Nephron progenitor cell (in vitro differentiated cells): ENCODE measurements at places on chromosomes 12 and 14.
A peak's percentile ranks its signal among the peaks of the same experiment; 100 is the strongest.

DNA sequence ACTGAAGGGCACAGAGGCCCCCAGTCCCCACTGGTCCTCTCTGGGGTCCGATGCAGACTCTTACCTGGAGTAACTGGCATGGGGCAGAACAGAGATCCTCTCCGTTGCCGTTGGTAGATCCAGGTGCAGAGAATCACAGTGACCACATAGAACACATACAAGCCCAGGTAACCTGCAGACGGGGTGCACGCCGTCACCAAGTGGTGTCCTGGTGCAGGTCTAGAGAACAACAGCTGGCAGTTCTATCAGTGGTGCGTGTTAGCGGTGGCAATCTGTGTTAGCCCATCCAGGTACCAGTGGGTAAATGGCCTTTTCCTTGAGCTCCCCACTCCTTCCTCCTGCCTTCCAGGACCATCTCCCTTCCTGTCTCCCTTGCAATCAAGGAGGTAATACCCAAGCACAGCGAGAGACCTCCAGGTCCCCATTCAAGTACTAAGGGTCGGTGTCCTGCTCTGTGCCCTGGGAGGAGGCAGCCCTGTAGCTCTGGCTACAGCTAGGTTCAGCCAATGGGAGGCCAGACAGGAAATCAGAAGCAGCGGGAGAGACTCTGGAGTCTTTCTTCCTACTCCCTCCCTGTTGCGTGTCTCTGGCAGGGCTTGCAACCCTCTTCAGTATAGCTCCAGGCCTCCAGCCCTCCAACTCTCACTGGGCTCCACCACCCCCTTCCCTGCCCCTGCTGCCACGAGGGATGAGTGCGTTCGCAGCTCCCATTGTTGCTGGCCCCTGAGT, 15.8 kb downstream of the SLC8B1 start:
- no peak for DNase-seq

DNA sequence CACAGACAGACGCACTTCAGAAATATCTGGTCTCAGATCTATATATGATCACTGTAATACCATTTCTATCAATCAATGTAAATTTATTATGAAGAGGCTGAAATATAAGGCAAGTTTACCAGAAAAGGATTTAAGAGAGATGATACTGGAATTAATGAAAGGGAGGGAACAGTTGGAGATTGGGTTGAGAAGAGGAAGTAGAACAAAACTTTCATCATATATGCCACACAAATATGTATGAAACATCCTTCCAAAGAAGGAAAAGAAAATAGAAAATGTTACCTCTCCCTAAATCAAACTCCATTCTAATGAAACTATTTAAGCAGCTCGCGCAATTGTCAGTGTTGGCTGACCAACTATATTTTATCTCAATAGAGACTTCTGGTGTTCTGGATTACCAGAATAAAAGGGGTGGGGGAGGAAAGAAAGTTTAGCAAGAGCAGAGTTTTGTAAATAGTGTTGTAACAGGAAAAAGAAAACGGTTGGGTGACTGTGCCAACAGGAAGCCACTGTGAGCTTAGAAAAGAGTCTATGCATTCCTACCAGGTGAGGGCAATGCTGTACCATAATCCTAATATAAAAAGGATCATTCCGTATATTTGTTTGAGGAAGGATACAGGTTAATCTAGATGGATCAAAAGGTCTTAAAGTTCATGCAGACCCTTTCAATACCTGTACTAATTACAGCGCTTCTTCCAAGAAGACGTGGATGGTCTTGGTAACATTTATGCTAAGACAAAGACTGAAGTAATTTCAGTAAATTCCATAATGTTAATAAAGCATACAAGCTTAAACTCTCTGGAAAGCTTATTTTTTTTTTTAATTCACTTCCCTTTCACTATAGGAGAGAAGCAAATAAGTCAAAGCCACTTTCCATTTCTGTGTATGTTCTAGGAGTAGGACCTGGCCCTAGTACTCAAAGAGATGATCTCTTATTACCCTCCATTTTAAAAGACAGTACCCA, 14.5 kb upstream of the LLPH start:
- DNase-seq, result no peak

DNA sequence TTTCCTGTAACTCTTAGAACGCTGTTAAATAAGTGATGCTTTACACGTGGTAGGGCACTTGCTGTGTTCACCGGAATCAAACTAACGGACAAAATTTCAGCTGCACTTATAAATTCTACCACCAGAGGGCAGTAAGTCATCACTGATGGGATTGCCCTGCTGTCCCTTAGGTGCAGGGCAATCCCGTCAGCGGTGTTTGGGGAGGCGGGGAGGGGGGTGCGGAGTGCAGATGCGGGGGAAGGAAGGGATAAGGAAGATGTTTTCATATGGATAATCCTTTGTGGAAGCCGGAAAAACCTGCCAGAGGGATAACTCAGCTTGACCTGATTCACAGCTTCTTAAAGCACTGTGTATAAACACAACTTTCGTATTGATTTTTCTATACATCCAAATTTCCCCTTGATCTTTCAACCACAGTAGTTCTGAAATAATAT, 21.7 kb upstream of the SLC10A1 start:
- DNase-seq, result peak; percentile 70

- no peak for DNase-seq
Observed at GRCh38 chr12:108657130-108657745, 23.5 kb upstream of the SELPLG start.

- no peak for DNase-seq
Observed at GRCh38 chr12:101455685-101456084, 19.5 kb upstream of the SPIC start.

DNA sequence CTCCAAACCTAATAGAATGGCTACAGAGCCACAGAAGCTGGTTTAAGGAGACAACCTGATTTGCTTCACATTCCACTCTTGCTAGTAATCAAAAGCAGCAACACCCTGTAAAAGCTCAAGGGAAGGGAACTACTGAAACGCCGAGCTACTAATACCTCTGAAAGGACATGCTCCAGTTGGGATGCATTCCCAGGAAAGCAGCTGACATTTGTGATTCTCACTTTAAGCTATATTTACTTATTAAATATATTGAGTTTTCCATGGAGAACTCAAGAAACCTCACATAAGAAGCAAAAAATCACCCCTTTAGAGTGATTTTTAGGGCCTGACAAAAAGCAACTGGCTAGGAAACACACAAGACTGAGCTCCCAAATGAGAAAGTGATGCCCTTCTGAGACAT, 1073.0 kb upstream of the FLRT2 start:
- no peak for DNase-seq

DNA sequence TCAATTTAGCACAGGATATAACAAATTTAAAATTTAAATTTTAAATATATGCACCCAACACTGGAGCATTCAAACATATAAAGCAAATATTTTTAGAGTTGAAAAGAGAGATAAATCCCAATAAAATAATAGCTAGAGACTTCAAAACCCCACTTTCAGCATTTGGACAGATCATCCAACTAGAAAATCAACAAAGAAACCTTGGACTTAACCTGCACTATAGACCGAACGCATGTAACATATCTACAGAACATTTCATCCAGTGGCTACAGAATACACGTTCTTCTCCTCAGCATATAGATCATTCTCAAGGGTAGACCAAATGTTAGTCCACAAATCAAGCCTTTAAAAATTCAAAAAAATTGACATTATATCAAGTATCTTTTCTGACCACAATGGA, 64.0 kb downstream of the SPTSSA start:
- DNase-seq, result no peak

GRCh38 chr12:106123551-106124081, 15.1 kb downstream of the NUAK1 start:
- DNase-seq, result no peak

DNA sequence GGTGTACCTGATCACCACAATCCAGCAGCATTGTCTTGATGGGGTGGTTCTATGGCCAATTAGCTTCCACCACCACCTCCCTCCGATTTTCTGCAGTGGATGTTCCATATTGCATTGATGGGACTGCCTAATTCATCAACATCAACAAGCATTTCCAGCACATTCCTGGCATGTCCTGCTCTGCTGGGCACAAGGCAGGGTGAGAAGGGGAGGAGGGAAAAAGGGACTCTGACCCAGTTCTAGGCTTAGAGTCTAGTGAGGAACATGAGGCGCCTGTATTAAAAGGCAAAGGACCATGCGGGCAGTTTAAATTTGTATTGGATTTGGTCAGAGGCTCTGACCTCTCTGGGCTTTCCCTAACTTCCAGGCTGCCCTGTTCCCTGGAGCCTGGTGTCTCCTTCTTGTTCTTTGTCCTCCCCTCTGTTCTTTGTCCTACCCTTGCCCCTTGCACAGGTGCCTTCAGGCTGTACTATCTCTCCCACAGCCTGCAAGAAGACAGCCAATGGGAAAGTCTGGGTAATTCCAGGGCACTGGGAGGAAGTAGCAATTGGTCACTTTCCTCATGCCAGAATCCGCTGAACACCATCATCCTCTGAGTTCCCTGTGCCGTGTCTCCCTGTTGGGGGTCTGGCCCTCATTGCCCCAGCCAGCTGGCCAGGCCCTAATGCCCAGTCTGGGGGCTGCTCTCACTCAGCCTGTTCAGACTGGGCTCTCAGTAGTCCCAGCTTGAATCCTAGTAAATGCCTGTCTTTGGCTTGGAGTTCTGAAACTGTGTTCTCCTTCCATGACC, 43.3 kb downstream of the TSPAN11 start:
- DNase-seq, result no peak

DNA sequence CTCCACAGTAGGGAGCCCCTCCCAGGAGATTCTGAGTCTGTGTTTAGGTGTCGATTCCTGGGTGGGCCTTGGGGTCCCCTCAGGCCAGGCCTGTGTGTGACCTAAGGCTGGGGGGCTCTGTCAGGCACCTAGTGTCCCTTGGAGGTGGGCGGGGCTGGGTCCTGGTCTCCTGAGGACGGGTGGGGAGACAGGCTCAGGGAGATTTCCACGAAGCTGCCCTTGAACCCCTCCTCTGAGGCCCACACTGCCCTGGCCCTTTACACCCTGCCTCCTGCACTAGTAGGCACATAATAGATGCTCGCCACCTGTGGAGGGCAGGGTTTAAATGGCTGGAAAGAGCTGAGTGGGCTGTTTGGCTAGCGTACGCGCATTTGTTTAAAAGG, 32.9 kb downstream of the MEG3 start:
- no peak for DNase-seq

- no peak for DNase-seq
Observed at GRCh38 chr14:82897469-82898308, 1364.0 kb upstream of the SEL1L start.

GRCh38 chr12:105955976-105956375, 182.8 kb downstream of the NUAK1 start:
- no peak for DNase-seq

GRCh38 chr14:105161964-105162668, 6.5 kb downstream of the JAG2 start:
- DNase-seq, result no peak

DNA sequence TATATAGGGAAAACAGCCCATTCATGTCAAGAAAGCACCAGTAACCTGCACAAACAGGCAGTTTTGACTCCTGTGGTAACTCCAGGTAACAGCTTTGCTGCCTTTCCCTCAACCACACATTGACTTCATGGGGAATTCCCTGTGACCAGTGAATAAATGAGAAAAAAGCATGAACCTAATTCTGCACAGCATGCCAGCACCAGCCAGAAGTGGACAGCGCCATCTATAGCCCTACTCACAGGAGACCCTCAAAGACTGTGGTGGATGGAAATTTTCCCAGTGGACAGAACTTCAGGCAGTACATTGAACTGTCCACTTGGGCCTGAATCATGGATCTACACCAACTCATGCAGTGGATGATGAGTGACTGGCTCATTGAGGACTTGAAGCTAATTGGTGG, 152.1 kb downstream of the SLC8A3 start:
- peak; percentile 39 for DNase-seq

GRCh38 chr12:125021096-125021495, 27.7 kb downstream of the BRI3BP start:
- no peak for DNase-seq

DNA sequence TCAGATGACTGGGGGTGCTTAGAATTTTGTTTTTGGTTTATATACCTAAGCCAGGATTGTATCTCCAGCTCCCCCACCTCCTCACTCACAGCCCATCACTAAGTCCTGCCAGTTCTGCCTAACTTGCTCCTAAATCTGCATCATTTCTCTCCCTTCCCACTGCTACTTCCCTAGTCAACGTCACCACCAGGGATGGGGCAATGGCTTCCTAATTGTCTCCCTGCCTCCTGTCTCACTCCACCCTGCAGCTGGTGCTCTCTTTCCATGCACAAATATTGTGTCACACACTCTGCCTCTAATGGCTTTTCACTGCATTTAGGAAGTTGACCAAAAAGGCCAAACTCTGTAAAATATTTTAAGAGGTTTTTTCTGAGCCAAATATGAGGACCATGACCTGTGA, 11.5 kb downstream of the OAS2 start:
- no peak for DNase-seq

DNA sequence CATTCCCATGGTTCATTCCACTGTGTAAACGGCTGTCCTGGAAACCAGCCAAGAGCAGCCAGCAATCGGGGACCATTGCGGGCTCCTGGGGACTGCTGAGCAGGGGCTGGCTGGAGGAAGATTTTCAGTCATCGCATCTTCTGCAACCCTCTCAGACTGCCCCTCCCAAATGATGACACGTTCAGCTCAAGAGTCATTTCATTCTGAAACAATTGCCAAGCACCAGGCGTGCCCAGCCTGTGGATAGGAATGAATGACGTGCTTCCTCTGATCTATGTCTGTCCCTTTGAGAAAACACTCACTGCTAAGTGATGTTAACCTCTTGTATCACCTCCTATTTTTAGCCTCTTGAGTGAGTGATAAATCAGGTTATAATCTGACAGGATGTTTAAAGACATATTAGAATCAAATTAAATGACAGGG, 62.0 kb downstream of the NDUFA12 start:
- no peak for DNase-seq

- no peak for DNase-seq
Observed at GRCh38 chr14:21072781-21073339, 2.8 kb downstream of the ARHGEF40 start.

GRCh38 chr12:123055281-123055766, 74.8 kb downstream of the ARL6IP4 start:
- DNase-seq, result no peak

- DNase-seq, result no peak
Observed at GRCh38 chr12:12934556-12934955, 17.4 kb downstream of the GPRC5D start.

GRCh38 chr12:79296871-79297270, 393.9 kb downstream of the PAWR start:
- DNase-seq, result no peak

DNA sequence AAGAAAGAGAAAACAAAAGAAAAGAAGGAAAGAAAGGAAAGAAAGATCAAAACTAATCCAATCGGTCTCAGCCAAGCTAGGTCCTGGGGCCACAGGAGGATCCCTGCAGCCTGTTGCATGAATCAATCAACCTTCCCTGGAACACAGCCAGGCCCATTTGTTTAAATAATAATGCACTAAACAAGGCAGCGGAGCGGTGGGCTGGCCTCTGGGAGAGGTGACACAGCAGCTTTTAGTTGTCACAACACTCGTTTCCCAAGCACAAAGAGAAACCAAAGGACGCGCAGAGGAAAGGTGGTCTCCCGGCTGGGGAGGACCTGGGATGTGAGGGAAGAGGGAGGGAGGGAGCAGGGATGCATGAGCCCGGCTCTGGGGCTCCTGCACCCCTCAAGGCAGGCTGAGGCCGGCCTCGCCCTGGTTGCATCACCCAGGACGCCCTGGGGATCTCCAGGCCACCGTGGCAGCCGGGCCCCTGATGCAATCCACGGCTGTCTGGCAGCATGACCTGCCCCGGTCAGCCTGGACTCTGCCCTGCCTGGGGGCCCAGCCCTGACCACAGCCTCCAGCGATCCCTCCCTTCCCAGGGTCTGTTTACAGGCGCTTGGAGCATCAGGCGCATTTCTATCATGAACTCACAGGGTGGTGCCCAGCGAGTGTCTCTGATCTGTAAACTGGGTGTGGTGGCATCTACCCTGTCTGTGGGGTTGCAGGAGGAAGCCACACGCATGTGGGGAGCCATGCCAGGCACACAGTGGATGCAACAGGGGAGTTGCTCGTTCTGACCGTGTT, 32.5 kb downstream of the MMP17 start:
- no peak for DNase-seq
